NCI-H2171 treated with DMSO at 0.1 percent for 48 hours (cell line): ENCODE measurements at places on chromosomes 13 and 19.

GRCh38 chr13:52975161-52975560, 53.5 kb upstream of the OLFM4 start:
- DNase-seq: no peak

DNA sequence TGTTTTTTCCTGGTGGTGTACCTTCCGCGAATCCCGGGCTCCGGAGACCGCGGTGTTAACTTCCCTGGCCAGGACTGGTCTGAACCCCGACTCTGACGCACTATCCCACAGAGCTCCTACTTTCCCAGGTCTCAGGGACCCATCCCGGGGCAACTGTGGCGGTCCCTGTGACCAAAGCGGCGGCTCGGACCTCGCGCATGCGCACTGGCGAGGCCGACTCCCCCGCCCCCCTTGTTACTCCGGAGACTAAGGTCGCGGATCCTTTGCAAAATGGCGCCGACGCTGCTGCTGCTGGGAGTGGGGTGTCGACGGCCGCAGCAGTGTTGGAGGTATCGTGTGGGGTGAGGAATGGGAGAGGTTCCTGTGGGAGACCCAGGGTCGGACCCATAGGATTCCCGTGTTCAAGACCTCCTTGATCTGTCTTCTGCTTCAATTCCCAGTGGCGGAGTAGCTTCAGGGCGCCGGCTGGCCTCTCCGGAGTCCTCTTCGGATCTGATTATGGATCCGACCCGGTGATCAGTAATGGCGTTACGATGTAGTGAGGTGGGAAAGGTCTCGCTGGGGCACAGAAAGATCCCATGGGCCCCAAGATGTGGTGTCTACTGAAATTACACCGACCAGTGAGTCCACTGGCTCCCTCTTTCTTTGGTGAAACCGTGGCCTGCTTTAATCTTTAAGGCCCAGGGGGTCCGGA, 66.6 kb upstream of the ZNF527 start:
- peak; percentile 78 for DNase-seq

DNA sequence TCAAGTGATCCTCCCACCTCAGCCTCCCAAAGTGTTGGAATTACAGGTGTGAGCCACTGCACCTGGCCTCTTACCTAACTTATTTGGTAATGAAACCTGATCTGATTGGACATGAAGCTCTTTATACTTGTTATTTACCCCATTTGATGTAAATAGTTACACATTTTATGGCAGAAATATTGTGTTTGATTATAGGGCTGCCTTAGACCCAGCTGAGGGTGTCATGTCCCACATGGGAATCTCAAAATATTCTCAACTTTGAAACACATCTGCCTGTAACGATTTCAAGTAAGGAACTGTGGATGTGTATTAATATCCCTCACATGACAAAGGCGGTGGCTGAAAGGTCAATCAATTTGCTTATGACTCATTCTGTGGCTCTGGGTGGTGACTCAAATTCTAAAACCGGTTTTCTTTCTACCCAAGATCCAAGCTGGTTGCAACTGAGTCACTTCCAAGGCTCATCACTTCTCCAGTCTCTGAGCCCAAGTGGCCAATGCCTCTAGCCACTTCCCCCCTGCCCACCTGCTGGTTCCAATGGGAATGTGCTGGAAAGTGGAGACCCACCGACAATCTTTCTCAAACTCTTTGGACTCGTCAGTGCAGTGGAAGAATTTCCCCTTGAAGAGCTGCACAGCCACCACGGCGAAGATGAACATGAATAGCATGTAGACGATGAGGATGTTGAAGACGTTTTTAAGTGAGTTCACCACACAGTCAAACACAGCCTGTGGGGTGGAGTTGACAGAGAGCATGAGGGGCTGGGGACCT, 110.9 kb downstream of the IER2 start:
- no peak for DNase-seq

DNA sequence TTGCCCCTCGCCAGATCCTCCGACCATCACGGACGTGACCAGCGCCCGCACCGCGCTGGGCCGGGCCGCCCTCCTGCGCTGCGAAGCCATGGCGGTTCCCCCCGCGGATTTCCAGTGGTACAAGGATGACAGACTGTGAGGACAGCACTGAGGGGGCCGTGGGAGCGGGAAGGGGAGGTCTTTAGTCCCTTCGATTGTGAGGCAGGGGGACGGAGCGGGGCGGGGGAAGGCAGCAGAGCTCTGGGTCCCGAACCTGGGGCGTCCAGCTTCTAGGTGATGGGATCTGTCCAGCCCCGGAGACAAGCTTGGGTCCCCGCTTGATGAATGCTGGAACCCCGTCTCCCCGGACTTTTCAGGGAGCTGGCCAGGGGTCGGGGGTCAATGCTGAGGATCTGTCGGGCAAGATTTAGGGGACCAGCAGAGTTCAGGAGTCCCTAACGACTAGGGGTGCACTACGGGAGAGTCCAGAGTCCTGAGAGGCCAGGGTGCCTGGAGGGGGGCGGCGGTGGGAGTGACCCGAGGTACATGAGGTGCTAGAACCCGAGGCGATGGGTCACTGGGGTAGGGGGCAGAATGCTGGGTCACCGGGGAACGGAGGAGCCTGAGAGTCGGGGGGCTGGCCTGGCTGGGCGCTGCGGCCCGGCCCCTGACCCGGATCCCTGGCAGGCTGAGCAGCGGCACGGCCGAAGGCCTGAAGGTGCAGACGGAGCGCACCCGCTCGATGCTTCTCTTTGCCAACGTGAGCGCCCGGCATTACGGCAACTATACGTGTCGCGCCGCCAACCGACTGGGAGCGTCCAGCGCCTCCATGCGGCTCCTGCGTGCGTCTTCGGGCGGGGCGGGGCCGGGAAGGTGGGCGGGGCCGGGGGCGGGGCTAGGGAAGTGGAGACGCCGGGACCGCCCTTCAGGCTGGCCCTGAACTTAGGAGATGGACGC, 14.6 kb downstream of the VSIG10L start:
- DNase-seq: no peak

- DNase-seq: no peak
Measured at GRCh38 chr13:99356262-99357091, 49.3 kb upstream of the GPR183 start.

- DNase-seq: no peak
Measured at GRCh38 chr19:19487950-19488874, 27.1 kb downstream of the TSSK6 start.

GRCh38 chr19:8487137-8487851, 15.1 kb downstream of the PRAM1 start:
- DNase-seq: no peak

DNA sequence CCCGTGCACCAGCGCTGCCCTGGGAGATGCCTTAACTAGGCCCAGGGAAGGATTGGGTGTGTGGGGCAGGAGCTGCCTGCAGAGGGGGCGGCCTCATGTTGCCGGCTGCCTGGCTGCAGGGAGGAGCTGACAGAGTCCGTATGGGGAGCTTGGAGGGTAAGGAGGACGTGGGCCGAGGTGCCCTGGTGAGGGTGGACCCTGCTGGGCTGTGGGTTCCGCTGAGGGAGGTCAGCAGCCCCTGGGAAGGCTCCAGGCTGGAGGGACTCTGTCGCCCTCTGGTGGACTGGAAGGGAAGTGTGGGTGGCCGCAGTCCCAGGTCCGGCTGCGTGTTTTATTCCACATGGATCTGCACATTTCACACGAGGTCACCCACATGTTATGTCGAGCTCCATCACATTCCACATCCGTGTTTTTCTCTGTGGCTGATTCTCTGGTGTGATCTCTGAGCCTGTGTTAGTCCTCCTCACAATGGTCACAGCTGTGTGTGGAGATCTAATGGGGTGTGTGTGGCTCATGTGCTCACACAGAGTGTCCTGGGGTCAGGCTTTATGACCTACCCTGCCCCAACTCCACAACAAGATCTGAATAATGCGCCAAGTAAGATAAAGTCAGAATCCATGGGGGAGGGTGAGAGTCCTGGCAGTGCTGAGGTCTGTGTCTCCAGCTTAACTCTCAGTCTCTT, 1.8 kb upstream of the CEACAM8 start:
- peak; percentile 9 for DNase-seq

GRCh38 chr13:85666356-85666755, 132.9 kb downstream of the SLITRK6 start:
- no peak for DNase-seq

DNA sequence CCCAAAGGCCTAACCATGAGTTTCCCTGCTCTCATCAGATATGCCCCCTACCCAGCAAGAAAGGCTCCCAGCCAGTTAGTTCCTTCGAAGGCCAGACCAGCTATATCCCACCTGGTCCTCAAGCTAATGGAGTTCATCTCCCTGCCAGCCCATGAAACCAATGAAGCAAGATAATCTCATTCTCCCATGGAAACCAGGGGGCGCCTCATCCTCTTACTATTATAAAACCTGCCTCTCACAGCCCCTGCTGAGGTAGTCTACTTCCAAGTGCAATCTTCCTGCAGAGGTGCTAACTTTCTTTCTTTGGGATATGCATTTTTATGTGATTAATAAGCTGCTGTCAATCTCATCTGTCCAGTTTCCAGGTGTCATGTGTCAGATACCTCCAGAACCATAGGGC, 34.0 kb upstream of the ZNF573 start:
- no peak for DNase-seq

DNA sequence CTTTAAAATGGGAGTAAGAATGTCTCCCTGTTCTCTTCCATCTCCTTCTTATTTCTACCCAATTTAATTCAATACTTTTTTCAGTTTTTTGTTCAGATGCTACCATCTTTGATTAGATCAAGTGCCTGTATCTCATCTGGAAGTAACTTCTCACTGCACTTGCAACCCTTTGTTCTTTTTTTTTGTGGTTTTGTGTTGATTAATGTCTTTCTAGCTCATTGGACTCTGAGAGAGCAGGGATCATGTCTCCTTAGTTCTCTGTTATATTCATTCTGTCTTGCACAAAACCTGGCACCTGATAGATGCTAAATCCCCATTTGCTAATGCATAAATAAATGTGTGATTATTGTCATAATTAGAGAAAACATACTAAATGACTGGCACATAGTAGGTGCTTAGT, 834 bp upstream of the ITGBL1 start:
- DNase-seq: no peak

DNA sequence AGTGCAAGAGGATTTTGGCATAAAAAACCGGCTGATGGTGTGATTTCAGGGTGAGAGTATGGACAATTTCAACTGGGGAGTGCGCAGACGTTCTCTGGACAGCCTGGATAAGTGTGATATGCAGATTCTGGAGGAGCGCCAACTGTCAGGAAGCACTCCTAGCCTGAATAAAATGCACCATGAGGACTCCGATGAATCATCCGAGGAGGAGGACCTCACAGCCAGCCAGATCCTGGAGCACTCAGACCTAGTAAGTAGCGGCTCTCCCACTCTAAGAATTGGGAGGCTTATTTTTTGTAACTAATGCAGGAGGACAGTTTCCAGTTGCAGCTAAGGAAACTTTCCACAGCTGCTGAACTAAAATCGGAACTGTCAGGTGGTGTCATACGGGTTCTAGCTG, 53.6 kb downstream of the ZAR1L start:
- DNase-seq: no peak

GRCh38 chr13:24042710-24043440, 117.6 kb upstream of the SPATA13 start:
- DNase-seq: no peak

- no peak for DNase-seq
Measured at GRCh38 chr19:19464339-19465098, 50.8 kb downstream of the TSSK6 start.

DNA sequence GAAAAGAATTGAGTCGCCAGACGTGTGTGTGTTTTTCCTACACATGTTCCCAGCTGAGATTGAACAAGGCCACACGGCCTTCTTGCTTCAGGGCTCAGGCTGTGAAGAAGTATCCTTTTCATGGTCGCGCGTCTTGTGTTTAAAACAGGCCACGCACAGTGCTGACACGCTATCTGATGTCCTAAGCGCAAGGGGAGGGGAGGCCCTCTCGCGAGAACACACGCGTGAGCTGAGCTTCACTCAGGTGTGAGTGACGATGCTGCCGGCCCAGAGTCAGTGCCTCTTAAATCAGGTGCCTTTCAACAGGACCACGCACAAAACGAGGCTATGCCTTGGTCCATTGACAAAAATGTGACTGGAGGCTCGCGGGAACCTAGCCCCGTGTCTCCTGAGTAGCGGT, 103.7 kb downstream of the TEX29 start:
- no peak for DNase-seq

DNA sequence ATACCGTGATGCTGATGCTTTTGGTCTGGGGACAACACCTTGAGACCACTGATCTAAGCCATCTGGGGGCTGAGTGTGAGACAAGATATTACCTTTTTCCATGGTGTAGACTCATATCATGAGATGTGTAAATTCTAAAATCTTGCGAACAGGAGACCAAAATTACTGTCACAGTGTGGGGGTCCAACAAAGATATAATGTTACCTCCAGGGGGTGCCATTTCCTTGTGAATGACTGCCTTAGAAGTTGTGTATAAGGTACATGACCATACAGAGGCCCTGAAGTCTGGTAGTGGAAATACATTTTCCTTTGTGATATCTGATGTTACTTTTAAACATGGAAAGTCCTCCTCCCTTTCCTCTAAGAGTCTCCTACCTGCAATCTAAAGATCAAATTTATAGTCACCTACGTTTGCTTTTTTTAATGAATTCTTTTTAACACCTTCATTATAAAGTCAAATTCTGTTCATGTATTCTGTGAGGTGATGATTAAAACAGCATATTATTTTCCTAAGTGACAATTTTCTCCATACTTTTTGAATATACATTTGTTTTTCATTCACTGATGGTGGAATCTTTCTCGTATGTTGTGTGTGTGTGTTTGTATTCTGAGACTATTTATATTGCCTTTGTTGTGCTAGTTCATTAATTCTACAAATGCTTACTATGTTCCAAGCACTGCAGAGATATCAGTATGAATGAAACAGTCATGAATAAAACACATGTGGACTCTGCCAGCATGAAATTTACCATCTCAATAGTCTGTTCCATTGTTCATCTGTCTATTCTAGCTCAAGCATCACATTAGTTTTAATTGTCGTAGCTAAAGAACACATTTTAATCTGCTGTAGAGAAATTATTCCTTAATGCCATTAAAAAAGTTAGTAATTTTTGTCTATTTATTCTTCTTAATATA, 113.7 kb downstream of the RFC3 start:
- DNase-seq: peak; percentile 11

DNA sequence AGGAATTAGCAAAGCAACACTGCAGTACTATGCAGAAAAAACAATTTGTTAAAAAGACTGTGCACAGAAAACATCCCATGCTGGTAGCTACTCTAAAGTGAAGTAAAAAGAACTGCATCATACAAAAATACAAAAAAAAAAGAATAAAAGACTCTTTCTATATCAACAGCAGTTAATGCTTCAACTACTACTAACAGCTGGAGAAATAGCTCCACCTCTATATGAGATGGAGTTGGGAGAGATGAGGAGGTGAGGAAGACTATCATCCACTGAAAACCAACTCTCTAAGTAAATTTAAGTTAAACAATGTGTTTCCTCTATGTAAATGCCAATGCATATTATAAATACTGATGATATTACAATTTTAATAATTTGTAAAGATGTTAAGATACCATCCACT, 1.8 kb downstream of the ZC3H13 start:
- no peak for DNase-seq

GRCh38 chr13:33392794-33393405, 107.3 kb upstream of the STARD13 start:
- DNase-seq: no peak
